Stimulated activated CD8-positive, alpha-beta memory T cell treated with anti-CD3 and anti-CD28 coated beads, Interleukin-2, amount 100 ng/mL, for 1 hour (primary cell): ENCODE measurements at places on chromosomes 5 and 9.

- DNase-seq, result no peak
Observed at GRCh38 chr9:114906922-114907571, 23.3 kb downstream of the TNFSF8 start.

GRCh38 chr9:127940593-127940992 lies 2.9 kb upstream of the DPM2 start:
- no peak for DNase-seq

DNA sequence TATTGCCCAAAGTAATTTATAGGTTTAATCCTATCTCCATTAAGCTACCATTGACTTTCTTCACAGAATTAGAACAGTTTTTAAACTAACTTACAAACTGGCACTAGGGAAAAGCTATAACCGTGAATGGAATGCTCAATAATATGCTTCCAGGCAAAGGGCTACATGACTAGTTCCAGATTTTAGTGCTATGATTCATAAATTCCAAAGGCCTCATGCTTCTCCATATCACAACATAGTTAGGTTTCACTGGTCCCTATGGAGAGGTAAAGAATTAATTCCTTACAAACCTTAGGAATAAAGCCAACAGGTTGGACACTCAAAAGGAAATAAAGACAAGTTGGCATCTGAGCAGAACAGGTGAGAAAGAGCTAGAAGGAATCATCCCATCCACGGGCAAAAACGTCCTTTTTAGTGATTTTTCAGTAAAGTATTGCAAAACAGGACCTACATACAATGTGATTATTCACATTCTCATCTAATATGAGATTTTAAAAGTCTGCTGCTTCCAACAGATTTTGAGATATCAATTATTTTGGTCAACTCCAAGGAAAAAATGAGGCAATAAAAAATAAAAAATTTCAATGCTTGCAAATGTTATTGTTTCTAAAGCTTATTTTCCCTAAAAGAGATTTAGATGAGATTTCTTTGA lies 97.0 kb upstream of the TARS1 start:
- DNase-seq, result no peak

- no peak for DNase-seq
Observed at GRCh38 chr5:95935553-95936100, 26.0 kb downstream of the ELL2 start.

GRCh38 chr5:114418176-114419066 lies 56.6 kb downstream of the KCNN2 start:
- no peak for DNase-seq

DNA sequence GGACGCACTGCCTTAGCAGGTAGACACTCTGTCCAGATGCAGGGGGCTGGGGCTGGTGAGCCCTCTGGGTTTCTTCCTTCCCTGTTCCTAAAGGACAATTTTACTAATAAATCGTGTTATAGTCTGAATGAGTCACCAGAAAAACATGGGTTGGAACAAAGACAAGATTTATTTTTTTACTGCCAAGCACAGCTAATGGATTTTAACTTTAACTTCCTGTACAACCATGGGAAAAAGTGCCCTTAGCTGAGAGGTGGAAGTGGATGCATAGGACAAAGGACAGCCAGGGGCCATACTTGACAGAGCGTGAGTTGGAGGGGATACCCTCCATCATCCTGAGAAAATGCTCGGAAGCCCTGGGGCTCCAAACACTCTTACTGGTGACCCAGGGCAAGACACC lies 300.7 kb downstream of the MSX2 start:
- DNase-seq, result no peak
